ENCODE measurements at places on chromosomes 1 and 21.
A peak's percentile ranks its signal among the peaks of the same experiment; 100 is the strongest.

GRCh38 chr1:185249563-185249962 lies 67.5 kb downstream of the IVNS1ABP start:
- DNase-seq = no peak

GRCh38 chr1:77888081-77888780 lies at the start of gene NEXN:
TSS of gene NEXN (plus strand) at chr1:77888624. CDS start at chr1:77916107, 27,483 bp downstream.
- no peak for DNase-seq

DNA sequence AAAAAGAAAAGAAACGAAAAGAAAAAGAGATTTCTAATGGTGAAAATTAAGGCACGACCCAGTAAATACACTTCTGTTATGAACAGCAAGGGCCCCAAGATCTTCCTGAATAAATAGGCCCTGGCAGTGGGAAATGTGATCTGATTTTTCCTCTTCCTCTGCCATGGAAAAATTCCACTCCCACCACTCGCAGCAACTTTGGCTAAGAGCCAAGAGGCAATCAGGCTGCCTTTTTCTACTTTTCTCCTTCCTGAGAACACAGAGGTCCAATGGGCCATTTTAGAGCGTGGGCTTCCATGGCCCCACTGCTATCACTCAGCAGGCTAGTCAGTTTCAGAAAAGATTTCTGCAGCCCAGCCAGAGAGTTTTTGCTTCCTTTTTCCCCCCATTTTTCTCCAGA lies 33.7 kb upstream of the AK4 start:
- DNase-seq = no peak

GRCh38 chr1:19468397-19468956 lies 16.9 kb downstream of the CAPZB start:
- DNase-seq = peak; percentile 27

DNA sequence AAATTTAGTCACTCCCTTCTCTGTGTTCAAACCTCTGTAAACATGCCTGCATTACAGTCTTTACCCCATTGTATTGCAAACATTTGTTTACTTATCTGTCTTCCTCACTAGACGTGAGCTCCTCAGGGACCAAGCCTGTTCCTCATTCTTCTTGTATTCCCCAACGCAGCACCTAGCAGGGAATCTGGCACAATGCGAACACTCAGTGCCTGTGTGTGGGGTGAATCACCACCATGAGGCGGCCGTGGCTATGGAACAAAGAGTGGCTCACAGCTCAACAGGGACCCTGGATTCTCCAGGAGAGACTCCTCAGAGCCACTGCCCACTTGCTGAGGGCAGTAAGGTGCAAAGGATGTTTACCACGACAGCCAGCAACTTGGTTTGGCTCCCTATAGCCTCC lies 95.9 kb downstream of the DDX20 start:
- DNase-seq = peak; percentile 41

DNA sequence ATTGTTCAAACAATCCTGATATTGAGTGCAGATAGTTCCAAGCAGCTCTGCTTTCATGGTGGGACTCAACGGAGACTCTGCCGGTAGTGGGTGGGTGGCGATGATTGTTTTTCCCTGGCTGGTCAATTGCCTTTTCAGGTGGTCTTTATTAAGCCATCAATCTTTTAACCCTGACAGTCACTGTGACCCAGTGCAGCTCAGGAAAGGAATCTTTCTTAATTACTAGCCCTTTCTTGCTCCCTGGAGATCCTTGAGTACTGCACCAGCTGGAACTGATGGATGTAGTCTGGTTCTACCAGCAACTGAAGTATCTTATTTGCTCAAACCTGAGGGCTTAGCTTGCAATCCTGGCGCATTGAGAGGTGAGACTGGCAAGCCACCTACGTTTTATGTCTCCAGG lies 196.4 kb downstream of the PLPP3 start:
- no peak for DNase-seq

Measured in epithelial cell of prostate (primary cell).